ENCODE measurements at places on chromosomes 6 and 20.

- DNase-seq, result no peak
These were observed 3.6 kb downstream of the DOP1A start for GRCh38 chr6:83071023-83071422.

GRCh38 chr6:17771609-17772008, 64.9 kb upstream of the NUP153 start:
- no peak for DNase-seq

DNA sequence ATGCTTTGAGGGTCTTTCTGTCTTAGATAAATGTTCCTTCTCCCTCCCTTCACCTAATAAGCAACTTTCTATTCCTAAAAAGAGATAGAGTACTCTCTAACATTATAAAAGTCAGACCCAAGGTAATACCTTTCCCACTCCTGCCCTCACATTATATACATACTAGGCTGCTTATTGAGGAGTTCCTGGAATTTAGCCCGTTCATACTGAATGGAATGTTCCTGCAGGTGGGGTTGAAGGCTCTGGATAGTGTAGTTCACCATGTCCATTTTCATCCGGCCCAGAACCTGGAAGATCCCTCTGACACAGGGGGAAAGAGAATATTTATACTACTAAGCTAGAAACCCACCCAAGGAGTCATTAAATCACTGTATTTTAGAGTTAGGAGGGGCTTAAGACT, 20.4 kb downstream of the TCP11 start:
- DNase-seq, result no peak

GRCh38 chr6:155628306-155628705, 172.7 kb upstream of the NOX3 start:
- DNase-seq, result peak; percentile 16

DNA sequence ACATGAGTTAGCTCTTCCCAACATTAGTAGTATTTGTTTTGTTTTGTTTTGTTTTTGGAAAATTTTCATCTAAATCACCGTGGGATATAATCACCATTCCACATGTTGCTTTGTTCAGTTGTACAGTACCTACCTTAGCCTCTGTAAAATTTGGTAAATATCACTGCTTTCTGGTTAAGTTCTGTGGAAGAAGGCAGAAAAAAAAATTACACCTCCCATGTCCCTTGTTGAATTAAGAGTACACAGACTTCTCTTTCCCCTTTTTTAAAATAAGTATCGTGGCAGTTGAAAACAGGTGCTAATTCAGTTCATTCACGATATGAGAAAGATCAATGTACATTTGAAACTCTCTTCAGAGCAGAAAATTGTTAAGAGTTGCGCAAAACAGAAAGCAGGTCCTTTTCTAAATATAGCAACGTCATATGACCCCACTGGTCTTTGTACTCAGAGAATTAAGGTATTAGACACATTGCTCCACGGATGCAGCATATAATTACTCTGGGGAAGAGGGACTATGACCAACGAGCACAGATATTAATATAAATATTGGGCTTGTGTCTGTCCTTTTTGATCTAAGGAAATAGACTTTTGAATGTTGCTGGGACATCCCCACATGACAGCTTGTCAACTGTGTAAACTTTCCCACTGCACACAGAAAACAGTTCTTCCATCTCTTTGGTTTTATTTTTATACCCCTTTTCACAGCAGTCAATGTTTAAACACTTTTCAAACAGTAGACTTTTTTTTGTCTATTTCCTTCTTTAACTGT, 58.6 kb upstream of the ZNF217 start:
- no peak for DNase-seq

GRCh38 chr20:40192529-40192928, 496.5 kb downstream of the MAFB start:
- no peak for DNase-seq

- DNase-seq, result no peak
These were observed 38.6 kb downstream of the FOXP4 start for GRCh38 chr6:41584668-41585205.

DNA sequence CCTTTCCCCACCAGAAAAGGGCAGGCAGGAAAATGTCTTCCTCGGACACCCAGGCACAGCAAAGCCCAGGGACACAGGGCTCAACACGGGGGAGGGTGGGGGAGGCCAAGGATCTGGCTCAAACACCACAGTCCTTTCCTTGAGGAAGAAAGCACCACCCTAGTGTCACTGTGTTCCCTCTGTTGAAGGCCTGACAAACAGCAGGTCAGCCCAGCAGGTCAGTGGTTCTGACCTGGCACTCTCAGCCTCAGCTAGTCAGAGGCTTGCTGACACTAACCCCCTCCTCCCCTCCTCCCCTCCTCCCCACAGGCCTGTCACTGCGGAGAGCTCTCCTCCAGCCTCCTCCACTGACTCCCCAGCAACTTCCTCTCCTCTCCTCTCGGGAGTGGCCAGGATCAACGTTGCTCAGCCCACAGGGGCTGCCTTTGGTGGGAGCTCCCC, 239.6 kb downstream of the LRFN2 start:
- no peak for DNase-seq

- no peak for DNase-seq
These were observed 4.1 kb downstream of the LINC00237 start for GRCh38 chr20:21101932-21102575.

DNA sequence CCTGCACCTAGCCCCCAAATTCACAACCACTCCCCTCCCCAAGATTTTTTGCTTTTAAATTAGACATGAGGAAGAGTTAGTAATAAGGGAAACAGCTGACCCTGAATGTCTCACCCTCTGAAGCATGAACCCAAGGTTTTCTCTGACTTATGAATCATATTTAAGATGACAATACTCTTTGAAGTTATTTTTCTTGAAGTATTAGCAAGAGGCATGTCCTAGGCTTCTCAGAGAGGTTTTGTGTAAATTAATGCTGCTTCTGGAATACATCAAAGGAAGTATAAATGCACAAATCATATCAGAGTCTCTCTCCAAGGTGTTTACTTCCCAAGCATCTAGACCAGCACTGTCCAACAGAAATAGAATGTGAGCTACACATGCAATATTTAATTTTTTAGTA, 408.1 kb upstream of the MARCKS start:
- no peak for DNase-seq

Measured in activated CD4-positive, alpha-beta T cell treated with anti-CD3 and anti-CD28 coated beads, Interleukin-2, amount 50 U/mL, for 24 hours (primary cell).